ENCODE measurements at places on chromosomes 1 and 21. TPM values are rescaled to one million over a fixed set of nuclear protein-coding genes. Genes with fewer than 3 reads are reported as not detected.

The THEMIS2 gene
- total RNA-seq, result 4.1 TPM

The UBE2J2 gene
- 46.3 TPM for total RNA-seq

The POU3F1 gene
- under 0.01 TPM for total RNA-seq

The NUP210L gene
- total RNA-seq, result under 0.01 TPM

The NHLH1 gene
- 0.07 TPM for total RNA-seq

The IGSF5 gene
- 0.07 TPM for total RNA-seq

The C8B gene
- not detected for total RNA-seq

The GRHL3 gene
- 61.2 TPM for total RNA-seq

The TSACC gene
- total RNA-seq, result 0.36 TPM

The ZNF593OS gene
- total RNA-seq, result not detected

The TMEM53 gene
- 5.2 TPM for total RNA-seq

The AMY1C gene
- 0.07 TPM for total RNA-seq

The AIRE gene
- not detected for total RNA-seq

The DMBX1 gene
- not detected for total RNA-seq

The IQCC gene
- 3.1 TPM for total RNA-seq

The CR1L gene
- total RNA-seq, result not detected

The FCRL6 gene
- total RNA-seq, result not detected

The F5 gene
- total RNA-seq, result not detected

The PAQR6 gene
- total RNA-seq, result 0.34 TPM

The CFHR4 gene
- not detected for total RNA-seq

The CITED4 gene
- total RNA-seq, result 11.3 TPM

The PUM1 gene
- 137 TPM for total RNA-seq

The DNAI4 gene
- total RNA-seq, result 6.6 TPM

The OR2M3 gene
- total RNA-seq, result not detected

The DDAH1 gene
- total RNA-seq, result 3.8 TPM

The DNAH14 gene
- total RNA-seq, result 9.2 TPM

The SPRR4 gene
- not detected for total RNA-seq

The SLC25A34 gene
- total RNA-seq, result 0.68 TPM

The DYRK3 gene
- 60.5 TPM for total RNA-seq

The LEPROT gene
- 37.6 TPM for total RNA-seq

The INTS3 gene
- 16.4 TPM for total RNA-seq

The AVPR1B gene
- total RNA-seq, result not detected

The TDRD5 gene
- total RNA-seq, result under 0.01 TPM

The LCE1E gene
- not detected for total RNA-seq

The SLC2A5 gene
- total RNA-seq, result 0.50 TPM

The OR1C1 gene
- not detected for total RNA-seq

The DMRTA2 gene
- 14.2 TPM for total RNA-seq

The EXO1 gene
- 0.36 TPM for total RNA-seq

The KRTAP13-2 gene
- total RNA-seq, result not detected

The FLG2 gene
- under 0.01 TPM for total RNA-seq

The OXCT2 gene
- 1.7 TPM for total RNA-seq

The PDXK gene
- 193 TPM for total RNA-seq

The B3GALT2 gene
- total RNA-seq, result not detected

The ESRRG gene
- not detected for total RNA-seq

The CACHD1 gene
- total RNA-seq, result 11.1 TPM

The PRAMEF1 gene
- not detected for total RNA-seq

The S100A7 gene
- 2.1 TPM for total RNA-seq

The HTR6 gene
- not detected for total RNA-seq

The RIMKLA gene
- under 0.01 TPM for total RNA-seq

The RHCE gene
- total RNA-seq, result 0.43 TPM

The ITLN1 gene
- not detected for total RNA-seq

The RGSL1 gene
- total RNA-seq, result not detected

The TRABD2B gene
- 1.1 TPM for total RNA-seq

The ZBTB8B gene
- not detected for total RNA-seq

The PROK1 gene
- not detected for total RNA-seq

The CAPN9 gene
- not detected for total RNA-seq

The FALEC gene
- not detected for total RNA-seq

The SPATA46 gene
- not detected for total RNA-seq

The UTS2 gene
- 0.21 TPM for total RNA-seq

The RNPC3 gene
- 5.4 TPM for total RNA-seq
